ENCODE measurements at places on chromosomes 7 and 10.
A peak's percentile ranks its signal among the peaks of the same experiment; 100 is the strongest.

GRCh38 chr10:44984671-44985101, 6.1 kb upstream of the DEPP1 start:
- DNase-seq, result no peak

- DNase-seq, result peak; percentile 94
Observed at GRCh38 chr10:33248638-33249037, 85.8 kb downstream of the NRP1 start.

GRCh38 chr7:101677797-101678479, 48.8 kb upstream of the MYL10 start:
- DNase-seq, result no peak

- peak; percentile 77 for DNase-seq
Observed at GRCh38 chr7:24245362-24245761, 38.6 kb upstream of the NPY start.

GRCh38 chr7:14446829-14447228, 455.7 kb downstream of the DGKB start:
- DNase-seq, result no peak

DNA sequence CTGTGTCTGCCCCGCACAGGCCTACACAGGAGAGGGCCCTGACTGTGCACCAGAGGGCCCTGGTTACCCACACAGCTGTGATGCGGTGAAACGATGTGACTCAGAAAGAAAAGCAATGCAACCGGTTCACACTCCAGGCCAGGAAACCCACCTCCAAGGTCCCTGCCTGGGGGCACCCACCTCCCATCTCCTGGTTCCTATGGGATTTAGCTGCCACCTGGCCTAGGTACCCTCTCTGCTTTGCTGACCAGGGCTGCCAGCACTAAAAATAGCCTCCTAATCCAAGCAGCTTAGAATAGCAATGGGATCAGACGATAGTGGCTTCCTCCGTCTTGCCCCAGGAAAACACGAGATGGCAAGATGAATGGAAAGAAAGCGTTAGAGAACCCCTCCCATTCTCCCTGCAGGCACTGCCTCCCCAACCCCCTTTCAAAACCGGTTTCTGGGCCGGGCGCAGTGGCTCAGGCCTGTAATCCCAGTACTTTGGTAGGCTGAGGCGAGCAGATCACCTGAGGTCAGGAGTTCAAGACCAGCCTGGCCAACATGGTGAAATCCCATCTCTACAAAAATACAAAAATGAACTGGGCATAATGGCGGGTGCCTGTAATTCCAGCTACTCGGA, 12.4 kb downstream of the RBP3 start:
- DNase-seq, result peak; percentile 11

DNA sequence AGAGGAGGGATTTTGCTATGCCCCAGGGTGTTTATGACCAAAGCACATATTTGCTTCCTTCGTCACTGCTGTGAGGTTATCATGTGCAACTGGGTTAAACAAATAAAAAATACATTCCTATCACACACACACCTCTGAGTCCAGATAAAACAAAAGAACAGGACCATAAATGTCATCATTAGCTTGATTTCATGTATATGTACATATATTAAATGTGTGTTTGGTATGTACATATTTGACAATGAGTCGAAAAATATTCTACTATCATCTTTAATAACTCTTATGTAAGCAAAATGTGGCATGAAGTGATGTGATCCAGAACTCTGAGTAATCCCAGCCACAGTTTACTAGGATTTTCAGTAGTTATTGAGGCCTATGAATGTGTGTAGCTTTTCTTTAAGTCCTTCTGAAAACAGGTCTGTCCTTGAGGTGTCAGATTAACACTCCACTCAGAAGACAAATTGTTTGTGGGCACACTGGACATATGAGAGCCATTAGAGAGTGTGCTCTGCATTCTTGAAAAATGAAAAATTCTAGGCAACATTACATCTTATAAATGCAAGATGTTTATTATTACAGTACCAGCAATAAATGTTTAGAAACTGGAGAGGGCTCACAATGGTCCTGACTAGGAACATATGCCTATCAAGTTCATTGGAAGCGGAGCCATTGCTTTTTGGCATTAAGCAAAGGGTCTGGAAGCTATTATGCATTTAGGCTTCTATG, 335.1 kb upstream of the SEMA3A start:
- DNase-seq, result peak; percentile 91

- DNase-seq, result no peak
Observed at GRCh38 chr7:53642361-53642760, 606.9 kb downstream of the POM121L12 start.

- no peak for DNase-seq
Observed at GRCh38 chr7:154879629-154880028, 123.3 kb downstream of the PAXIP1 start.

GRCh38 chr10:129901389-129902006, 62.6 kb downstream of the EBF3 start:
- no peak for DNase-seq

- peak; percentile 45 for DNase-seq
Observed at GRCh38 chr10:27319752-27320431, 79.3 kb upstream of the ACBD5 start.

- DNase-seq, result peak; percentile 48
Observed at GRCh38 chr7:101924171-101924570, 106.7 kb downstream of the CUX1 start.

- peak; percentile 96 for DNase-seq
Observed at GRCh38 chr10:10830293-10830986, 187.2 kb upstream of the CELF2 start.

- no peak for DNase-seq
Observed at GRCh38 chr10:114303556-114303955, 64.5 kb downstream of the VWA2 start.

GRCh38 chr10:104317269-104317710, 21.0 kb downstream of the ITPRIP start:
- peak; percentile 88 for DNase-seq

DNA sequence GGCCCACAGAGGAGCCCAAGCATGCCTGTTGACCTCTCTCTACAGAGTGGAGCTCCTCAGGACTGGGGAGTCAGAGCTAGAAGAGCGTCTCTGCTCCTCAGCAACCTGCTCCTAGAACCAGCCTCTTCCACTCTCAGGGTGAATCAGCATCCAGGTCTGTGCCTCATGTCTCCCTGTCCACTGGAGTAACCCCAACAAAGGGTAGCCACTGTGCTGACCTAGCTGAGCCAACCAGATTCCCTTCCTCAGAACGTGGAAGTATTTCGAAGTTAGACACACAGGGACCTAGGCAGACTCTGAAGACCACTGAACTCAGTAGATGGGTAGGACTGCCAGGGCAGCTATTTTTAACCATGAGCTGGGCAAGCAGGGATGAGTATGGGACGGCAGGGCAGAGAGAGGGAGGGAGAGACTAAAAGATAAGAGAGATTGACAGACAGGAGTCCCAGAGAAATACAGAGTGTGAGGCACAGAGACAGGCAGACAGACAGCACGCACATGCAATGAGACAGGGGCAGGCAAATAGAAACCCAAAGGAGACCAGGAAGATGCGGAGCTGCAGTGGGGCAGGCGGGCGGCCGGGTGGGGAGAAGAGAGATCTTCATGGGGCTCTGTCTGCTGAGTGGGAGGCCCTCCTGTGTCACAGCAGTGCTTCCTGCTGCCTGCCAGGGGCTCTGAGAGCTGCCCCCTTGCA, 56.7 kb downstream of the OSBPL3 start:
- no peak for DNase-seq

GRCh38 chr10:3245395-3245794, 72.8 kb upstream of the PITRM1 start:
- DNase-seq, result no peak

- DNase-seq, result no peak
Observed at GRCh38 chr10:9625304-9625703, 1392.4 kb upstream of the CELF2 start.

GRCh38 chr10:114278140-114278883, 39.3 kb downstream of the VWA2 start:
- DNase-seq, result no peak

DNA sequence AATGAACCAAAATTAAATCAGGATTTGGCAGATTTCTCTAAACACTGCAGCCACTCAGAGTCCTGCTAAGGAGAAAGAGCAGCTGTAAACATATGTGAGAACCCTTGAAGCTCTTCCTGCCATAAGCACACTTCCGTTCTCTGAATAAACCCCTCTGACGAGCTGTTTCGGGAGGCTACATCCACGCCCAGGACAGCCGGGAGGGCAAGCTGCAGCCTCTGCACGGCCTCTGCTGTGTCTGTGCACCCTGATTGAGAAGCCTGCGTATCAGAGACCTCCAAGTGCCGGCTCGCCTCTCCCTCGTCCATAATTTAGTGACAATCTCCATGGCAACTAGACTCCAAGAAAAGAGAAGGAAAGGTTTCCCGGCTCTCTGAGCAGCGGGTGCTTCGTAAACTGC, 114.4 kb downstream of the PTPRN2 start:
- no peak for DNase-seq

DNA sequence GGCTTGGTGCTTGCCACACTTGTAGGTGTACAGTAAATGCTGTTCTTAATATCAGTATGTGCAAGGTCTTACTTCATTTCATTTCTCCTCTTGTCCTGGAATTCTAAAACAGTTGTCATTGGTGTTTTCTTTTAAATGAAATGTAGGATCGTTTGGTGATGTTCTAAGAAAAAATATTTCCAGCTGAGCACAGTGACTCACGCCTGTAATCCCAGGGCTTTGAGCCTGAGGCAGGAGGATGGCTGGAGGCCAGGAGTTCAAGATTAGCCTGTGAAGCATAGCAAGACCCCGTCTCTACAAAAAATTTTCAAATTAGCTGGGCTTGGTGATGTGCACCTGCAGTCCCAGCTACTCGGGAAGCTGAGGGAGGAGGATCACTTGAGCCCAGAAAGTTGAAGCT, 32.6 kb upstream of the ELN start:
- DNase-seq, result peak; percentile 91

- peak; percentile 33 for DNase-seq
Observed at GRCh38 chr10:9305018-9305655, 1250.6 kb downstream of the GATA3 start.

GRCh38 chr7:130070861-130071622, 708 bp downstream of the KLHDC10 start:
- no peak for DNase-seq

- DNase-seq, result no peak
Observed at GRCh38 chr10:91569522-91569921, 63.3 kb downstream of the PPP1R3C start.

DNA sequence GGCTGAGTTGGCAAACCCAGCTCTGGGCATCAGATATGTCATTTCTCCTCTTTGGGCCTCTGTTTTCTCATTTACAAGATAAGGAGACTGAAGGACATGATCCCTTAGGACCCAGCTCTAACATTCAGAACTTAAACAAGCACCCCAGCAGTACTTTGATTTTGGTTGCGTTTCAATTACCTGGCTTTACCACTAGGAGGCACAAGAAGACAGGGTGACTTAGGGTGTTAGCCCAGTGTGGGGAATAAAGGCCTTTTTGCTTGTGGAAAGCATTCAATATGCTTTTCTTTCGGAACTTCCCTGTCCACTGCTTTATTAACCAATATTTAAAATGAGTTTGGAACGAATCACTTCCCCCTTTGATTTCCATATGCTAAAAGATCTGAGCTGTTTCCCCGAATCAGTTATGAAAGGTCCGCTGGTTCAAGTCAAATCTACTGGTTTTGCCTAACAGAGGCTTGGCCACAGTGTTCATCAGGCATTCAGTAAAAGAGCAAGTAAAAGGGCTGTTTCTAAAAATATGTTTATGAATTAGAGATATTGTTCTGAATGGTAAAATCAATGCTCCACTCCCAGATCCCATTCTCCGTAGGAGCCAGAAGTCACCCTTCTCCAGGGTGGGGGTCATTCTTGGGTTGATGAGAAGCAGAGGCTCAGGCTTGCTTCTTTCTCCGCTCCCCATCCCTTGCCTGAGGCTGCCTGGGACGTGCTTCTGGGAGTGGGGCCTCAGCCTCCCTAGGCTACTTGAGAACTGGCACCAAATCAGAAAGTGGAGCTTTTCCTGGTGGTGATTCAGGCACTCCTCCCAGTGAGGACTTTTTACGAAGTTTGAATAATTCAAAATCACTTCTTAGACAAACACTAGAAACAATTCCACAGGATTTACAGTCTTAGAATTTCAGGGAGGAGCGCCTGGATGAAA, 105.5 kb downstream of the MYOF start:
- peak; percentile 85 for DNase-seq

DNA sequence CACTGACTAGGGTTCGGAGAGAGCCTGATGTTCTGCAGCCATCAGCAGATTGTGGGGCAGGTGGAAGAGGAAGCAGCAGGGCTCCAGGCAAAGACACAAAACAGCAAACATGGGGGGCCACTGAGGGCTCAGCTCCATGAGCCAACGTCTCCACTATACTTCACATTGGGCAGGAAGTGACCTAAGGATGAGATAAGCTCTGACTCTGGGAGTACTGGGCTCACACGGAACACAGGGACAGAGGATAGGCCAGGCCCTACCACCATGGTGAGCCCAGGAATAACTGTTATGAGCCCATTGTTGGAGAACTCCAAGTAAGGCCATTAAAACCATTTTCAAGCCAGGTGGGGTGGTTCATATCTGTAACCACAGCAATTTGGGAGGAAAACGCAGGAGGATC, 14.9 kb upstream of the MRPS24 start:
- no peak for DNase-seq

DNA sequence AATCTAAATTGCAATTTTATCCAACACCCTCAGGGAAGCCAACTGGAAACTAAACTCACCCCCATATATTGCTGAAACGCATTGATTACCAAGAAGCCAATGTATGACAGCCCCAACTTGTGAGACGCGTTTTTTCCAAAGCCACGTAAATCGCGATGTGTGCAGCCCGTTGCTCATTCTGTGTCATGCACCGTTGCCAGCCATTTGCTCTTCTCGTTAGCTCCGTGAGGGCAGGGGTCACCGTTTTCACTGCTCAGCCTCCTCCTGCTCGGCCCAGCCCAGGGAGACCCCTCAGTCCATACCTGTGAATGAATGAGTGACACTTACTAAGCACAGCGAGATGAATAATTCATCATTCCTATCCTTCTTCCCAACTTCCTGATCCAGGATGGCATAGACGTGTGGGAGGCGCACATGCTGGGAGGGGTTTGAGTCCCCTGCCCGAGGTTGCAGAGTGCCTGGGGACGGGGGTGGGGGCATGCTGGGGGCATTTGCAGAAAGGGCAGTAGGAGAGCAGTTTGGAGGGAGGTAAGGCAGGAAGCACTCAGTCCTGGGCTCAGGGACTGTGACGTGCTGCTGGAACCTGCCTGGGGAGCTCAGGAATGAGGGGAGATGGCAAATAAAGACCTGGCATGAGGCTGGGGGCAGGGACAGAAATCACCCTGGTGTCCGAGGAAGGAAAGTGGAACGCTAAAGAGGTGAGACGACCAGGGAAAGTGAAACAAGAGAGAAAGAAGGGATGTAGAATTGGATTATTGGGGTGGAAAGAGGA, 104.2 kb upstream of the SDK1 start:
- no peak for DNase-seq
